Cortex of kidney (tissue), 1 donor: ENCODE measurements at places on chromosomes 1 and 21.

GRCh38 chr1:1274299-1274930 is 761 bp upstream of the UBE2J2 start:
- no peak for DNase-seq

GRCh38 chr1:66273656-66274055 is 260.3 kb upstream of the SGIP1 start:
- no peak for DNase-seq

DNA sequence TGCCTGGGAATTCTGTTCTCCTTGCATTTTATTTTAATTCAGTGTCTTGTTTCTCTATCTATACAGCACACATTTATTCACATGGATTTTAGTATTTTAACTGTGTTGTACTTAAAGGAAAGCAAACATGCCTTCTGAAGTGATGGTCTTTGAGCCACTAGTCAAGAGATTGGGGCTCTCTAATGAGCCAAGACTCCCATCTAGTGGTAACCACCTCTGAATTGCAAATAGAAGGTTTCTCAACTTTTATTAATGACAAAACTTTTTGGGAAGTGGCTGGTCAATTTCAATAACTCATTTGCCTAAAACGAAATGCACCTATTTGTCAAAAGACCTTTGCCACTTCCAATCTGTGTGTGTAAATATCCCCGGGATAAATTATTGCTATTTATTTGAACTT is 199.6 kb downstream of the LTN1 start:
- no peak for DNase-seq

GRCh38 chr1:11935057-11935412 is 518 bp downstream of the PLOD1 start:
- no peak for DNase-seq

DNA sequence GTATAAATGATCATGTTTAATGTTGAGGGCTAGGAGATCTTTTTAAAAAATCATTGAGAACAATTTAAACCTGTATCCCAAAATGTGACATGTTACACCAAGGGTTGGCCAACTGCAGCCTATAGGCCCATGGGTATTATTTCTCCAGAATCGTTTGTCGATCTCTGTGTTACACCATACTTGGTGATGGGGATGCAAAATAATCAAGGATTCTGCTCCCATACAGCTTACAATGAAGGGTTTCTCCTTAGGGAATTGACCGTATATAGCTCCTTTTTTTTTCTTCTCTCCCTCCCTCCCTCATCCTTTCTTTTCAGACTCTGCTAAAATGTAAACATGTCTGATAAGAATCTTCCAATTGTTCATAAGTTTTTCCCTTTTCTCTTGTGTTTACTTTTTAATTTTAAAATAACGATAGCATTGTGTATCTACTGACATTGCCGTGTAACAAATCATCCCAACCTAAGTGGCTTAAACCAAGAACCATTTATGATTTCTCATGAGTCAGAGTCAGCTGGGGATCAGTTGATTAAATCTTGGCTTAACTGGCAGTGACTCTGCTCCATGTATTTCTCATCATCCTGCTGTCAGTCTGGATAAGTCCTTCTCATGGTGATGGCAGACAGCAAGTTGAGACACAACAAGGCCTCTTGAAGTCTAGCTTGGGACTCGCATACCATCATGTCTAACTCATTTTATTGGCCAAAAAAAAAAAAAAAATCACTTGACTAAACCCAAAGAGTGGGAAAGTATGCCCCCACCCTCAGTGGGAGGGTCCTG is 48.0 kb downstream of the MARK1 start:
- no peak for DNase-seq

DNA sequence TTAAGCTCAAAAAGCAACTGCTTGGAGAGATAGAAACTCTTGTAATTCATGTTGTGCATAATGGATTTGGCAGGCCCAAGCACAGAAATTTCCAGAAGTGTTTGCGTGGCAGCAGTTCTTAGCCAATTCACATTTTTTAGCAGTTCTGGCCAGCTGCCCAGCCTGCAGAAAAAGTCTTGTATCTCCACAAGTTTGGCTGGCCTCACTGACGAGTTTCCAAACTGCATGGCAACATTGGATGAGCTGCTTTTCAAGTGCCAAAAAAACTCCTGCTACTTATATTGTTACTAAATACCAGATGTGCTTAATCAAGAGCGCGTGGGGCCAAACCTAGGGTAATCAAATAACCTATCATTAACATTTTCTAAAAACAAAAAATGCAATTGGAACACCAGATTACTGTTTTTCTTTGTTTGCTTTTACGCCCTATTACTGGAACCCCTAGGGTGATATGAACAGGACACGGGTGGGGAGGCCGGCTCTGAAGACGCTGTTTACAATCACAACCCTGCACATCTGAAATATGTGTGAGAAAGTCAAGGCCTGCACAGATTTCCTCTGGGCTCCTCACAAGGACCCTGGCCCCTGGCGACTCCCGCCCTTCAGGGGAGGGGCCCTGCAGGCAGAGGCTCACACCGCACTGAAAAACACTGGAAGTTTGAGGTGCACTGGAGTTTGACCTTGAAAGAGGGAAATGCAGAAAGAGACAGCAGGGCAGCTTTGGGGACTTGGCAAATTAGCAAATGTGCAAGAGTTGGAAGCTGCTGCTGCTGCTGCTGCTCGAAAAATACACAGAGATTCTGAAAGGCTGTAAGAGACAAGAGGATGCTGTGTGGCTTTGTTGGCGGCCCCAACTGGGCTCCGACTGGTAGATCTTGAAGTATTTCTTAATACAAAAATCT is 55.2 kb upstream of the TARBP1 start:
- DNase-seq = no peak

DNA sequence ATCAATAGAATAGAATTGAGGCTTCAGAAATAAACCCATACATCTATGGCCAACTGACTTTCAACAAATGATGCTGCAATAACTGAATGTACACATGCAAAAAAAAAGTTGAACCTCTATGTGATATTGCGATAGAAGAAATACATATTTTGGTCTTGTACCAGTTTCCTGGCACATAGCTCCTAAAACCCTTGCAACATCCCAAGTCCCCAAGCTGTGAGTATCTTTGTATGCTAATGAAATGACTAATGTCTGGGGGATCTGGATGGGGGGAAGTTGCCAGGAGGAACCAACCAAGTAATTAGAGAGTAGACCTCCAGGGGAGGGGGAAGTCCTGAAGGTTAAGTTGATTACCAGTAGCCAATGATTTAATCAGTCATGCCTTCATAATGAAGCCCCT is 24.4 kb downstream of the BLZF1 start:
- DNase-seq = no peak

- no peak for DNase-seq
Measured at GRCh38 chr21:41361786-41362604, at the start of gene MX2. Gene MX2 (plus strand): TSS chr21:41362027. CDS start chr21:41376907, 14,880 bp downstream.

DNA sequence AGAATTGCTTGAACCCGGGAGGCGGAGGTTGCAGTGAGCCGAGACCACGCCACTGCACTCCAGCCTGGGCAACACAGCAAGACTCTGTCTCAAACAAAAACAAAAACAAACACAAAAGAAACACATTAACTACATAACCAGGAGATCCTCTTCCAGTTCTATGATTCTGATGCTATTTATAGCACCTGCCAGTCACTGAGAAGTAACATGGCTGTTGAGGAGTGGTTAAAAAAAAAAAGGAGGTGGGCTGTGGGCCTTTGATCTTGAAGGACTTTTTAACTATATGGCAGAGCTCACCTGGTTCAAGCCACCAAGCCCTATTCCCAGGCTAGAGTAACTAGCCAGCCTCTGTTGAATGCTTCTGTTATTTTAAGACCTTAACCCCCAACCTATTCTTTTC is 148.8 kb downstream of the ZBTB18 start:
- no peak for DNase-seq
